ENCODE measurements at places on chromosomes 6 and 20. TPM values are rescaled to one million over a fixed set of nuclear protein-coding genes. Genes with fewer than 3 reads are reported as not detected.

TMEM170B gene
- total RNA-seq: 0.49 TPM

COL9A1 gene
- total RNA-seq: not detected

APOM gene
- total RNA-seq: not detected

PHACTR1 gene
- total RNA-seq: under 0.01 TPM

MMUT gene
- total RNA-seq: 7.6 TPM
